ENCODE measurements at places on chromosomes 11 and 22. TPM values are rescaled to one million over a fixed set of nuclear protein-coding genes. Genes with fewer than 3 reads are reported as not detected.
A peak's percentile ranks its signal among the peaks of the same experiment; 100 is the strongest.

OR51G1 gene
- not detected for polyA plus RNA-seq

IRAG1 gene
- not detected for polyA plus RNA-seq

NLRP14 gene
- polyA plus RNA-seq, result not detected

CDC42EP2 gene
- not detected for polyA plus RNA-seq

C11orf52 gene
- polyA plus RNA-seq, result not detected

NPAT gene
- polyA plus RNA-seq, result 34.9 TPM

DNA sequence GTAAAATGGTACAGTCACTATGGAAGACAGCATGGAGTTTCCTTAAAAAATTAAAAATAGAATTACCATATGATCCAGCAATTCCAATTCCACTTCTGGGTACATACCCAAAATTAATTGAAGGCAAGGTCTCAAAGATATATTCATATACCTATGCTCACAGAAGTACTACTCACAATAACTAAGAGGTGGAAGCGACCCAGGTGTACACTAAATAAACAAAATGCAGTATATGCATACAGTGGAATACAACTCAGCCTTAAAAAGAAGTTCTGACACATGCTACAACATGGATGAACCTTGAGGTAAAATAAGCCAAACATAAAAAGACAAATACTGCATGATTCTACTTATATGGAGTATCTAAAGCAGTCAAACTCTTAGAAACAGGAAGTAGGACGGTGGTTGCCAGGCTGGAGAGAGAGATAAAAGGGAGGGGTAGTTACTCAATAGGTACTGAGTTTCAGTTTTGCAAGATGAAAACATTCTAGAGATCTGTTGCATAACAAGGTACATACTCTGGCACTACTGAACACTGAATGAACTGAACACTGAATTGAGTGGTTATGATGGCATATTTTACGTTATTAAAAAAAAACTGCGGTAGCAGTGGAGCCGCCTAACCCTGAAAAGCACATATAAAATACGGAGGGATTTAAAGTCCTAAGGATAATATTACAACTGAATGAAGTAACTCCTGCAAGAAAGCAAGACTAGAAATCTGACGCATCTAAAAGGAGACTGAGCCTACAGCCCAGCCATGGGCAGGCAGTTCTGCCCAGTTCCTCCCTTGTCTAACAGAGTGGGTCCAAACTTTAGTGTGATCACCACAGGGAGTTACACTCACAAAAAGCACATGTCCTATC, 12.8 kb downstream of the DGCR2 start:
- no peaks in the 10 kb centered on the region for H3K36me3 ChIP-seq
- no peaks in the 10 kb centered on the region for H3K27me3 ChIP-seq
- peak overlapping the region; percentile 93 for H3K27ac ChIP-seq
- DNase-seq, result peak; percentile 58

DNA sequence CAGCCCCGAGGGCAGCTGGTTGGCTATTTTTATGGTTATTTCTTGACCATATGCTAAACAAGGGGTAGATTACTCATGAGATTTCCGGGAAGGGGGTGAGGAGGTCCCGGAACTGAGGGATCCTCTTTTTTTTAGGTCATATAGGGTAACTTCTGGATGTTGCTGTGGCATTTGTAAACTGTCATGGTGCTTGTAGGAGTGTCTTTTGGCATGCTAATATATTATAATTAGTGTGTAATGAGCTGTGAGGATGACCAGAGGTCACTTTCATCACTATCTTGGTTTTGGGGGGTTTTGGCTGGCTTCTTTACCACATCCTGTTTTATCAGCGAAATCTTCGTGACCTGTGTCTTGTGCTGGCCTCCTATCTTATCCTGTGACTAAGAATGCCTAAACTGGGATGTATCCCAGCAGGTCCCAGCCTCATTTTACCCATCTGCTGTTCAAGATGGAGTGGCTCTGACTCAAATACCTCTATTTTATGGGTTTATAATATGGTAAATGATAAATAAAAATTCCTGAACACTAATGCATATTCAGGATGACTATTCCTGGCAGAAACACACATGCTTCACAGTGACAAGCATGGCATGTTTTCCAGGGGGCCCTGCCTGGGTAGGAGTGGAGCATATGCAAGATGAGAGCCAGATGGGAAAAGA, 11.2 kb downstream of the KREMEN1 start:
- no peaks in the 10 kb centered on the region for H3K36me3 ChIP-seq
- no peak overlapping the region for H3K4me3 ChIP-seq
- no peak overlapping the region for H3K27ac ChIP-seq
- peaks cover 22% of the 10 kb centered on the region for H3K27me3 ChIP-seq
- no peaks in the 10 kb centered on the region for H3K4me1 ChIP-seq
- no peak for DNase-seq

GRCh38 chr11:113345978-113346377, 31.6 kb downstream of the TTC12 start:
- peaks cover 5% of the 10 kb centered on the region for H3K36me3 ChIP-seq
- H3K27me3 ChIP-seq, result no peaks in the 10 kb centered on the region
- H3K27ac ChIP-seq, result no peak overlapping the region
- DNase-seq, result no peak

- H3K27ac ChIP-seq, result no peak overlapping the region
- H3K27me3 ChIP-seq, result no peaks in the 10 kb centered on the region
- H3K36me3 ChIP-seq, result peaks cover 9% of the 10 kb centered on the region
- DNase-seq, result no peak
Observed at GRCh38 chr11:68741463-68741862, 9.9 kb downstream of the TESMIN start.

GRCh38 chr11:86741839-86742805, 58.2 kb upstream of the PRSS23 start:
- DNase-seq, result no peak
- no peaks in the 10 kb centered on the region for H3K27me3 ChIP-seq
- H3K4me3 ChIP-seq, result no peak overlapping the region
- no peak overlapping the region for H3K27ac ChIP-seq
- H3K4me1 ChIP-seq, result no peaks in the 10 kb centered on the region

- H3K4me3 ChIP-seq, result no peak overlapping the region
- no peak overlapping the region for H3K27ac ChIP-seq
- H3K27me3 ChIP-seq, result no peaks in the 10 kb centered on the region
- no peak for DNase-seq
- H3K4me1 ChIP-seq, result peaks cover 38% of the 10 kb centered on the region
Observed at GRCh38 chr22:37601540-37602442, 6.8 kb upstream of the GGA1 start.
